ENCODE measurements at places on chromosomes 4 and X. TPM values are rescaled to one million over a fixed set of nuclear protein-coding genes. Genes with fewer than 3 reads are reported as not detected.

- DNase-seq, result no peak
These were observed 788.6 kb downstream of the GLUD2 start for GRCh38 chrX:121836000-121836399.

GRCh38 chr4:158835226-158836001, 66.6 kb downstream of the FNIP2 start:
- no peak for DNase-seq

- DNase-seq, result no peak
These were observed 13.1 kb downstream of the TMSB4X start for GRCh38 chrX:12987900-12988594.

DNA sequence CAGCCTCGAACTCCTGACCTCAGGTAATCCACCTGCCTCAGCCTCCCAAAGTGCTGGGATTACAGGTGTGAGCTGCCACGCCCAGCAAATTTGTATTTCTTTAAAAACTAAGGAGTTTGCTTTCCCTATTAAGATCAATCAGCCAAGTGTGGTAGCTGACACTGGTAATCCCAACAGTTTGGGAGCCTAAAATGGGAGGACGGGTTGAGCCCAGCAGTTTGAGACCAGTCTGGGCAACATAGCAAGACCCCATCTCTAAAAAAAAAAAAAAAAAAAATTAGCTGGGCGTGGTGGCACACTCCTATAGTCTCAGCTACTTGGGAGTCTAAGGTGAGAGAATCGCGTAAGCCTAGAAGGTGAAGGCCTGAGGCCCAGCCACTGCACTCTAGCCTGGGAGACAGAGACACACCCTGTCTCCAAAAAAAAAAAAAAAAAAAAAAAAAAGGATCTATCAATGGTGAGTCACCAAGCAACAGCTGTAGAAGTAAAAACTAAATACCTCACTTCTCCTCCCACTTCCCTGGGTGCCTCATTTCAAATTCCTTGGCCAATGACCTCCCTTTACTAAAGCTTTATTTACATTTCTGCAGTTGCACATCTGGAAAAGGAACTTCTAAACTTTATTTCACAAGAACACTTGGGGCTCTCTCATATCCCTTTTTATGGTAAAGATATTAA, 54.5 kb downstream of the LDB2 start:
- no peak for DNase-seq

DNA sequence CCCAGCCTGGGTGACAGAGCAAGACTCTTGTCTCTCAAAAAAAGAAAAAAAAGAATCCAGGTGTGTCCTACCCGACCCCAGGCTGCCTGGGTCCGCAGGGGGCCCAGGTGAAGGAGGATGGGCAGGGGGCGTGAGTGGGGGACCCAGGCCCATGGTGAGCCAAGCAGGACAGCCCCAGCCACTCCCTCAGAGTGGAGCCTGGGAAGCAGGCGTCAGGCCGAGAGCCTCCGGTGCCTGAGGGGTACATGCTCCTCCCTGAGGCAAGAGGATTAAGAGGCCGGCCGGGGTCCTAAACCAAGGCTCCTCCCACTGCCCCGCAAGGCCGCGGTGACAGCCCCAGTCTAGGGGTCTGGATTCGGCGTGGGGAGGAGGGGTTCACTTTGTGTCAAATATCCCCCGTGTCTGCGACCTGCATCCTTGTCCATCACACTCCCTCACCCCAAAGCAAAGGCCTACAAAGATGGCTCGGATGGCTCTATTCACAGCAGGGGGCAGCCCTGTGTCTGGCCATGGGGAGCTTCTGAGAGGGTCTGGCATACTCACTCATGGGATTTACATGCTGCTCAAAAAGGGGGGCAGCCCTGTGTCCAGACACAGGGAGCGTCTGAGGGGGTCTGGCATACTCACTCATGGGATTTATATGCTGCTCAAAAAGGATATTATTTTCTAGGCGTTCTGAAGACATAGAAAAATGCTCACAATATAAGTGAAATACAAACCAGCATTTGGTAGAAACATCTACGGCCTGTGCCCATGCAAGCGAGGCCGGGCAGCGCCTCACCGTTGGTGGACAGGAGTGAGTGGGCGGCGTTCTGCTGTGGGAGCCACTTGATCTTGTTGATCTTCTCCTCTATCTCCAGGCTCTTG, 94.6 kb downstream of the PPP2R2C start:
- DNase-seq, result no peak

Gene NPY2R
- total RNA-seq, result 1.3 TPM

Gene PGAM4
- total RNA-seq, result not detected

Measured in urinary bladder (tissue), 4 donors.